ENCODE measurements at places on chromosomes 4 and X. TPM values are rescaled to one million over a fixed set of nuclear protein-coding genes. Genes with fewer than 3 reads are reported as not detected.

GRCh38 chr4:142566777-142567176, 279.3 kb downstream of the INPP4B start:
- no peak for DNase-seq

GRCh38 chr4:100188829-100189228, 1.4 kb downstream of the DDIT4L start:
- DNase-seq, result no peak

GPRASP2 gene
- total RNA-seq, result 20.8 TPM

- no peak for DNase-seq
These were observed 117.6 kb upstream of the RASGEF1B start for GRCh38 chr4:81589262-81589661.

PDGFC gene
- 5.1 TPM for total RNA-seq

ZCCHC18 gene
- 6.0 TPM for total RNA-seq

GRCh38 chrX:110159235-110159634, 156.3 kb downstream of the TMEM164 start:
- no peak for DNase-seq

GRCh38 chr4:837772-838171, 11.8 kb upstream of the CPLX1 start:
- DNase-seq, result no peak

DNA sequence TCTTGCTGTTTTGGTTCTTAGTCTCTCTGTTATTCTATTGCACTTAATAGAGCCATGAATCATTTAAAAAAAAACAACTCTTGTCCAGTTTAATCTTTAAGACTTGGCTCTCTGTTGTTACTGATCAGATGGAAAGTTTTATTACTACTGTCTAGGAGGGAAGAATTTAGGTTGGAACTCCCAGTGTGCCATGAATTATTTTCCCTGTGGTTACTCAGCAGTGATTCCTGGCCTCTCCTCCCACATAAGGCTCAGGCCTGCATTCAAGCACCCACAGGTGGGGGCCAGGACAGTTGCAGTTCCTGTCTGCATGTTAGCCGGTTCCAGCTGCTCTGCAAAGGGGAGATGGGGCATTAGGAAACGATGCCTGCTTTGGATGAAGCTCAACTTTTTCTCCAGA, 29.8 kb upstream of the ESX1 start:
- DNase-seq, result no peak

TCEAL2 gene
- 7.5 TPM for total RNA-seq

- no peak for DNase-seq
These were observed 285.4 kb downstream of the UNC5C start for GRCh38 chr4:95263391-95263790.

FGF16 gene
- 0.74 TPM for total RNA-seq

DNA sequence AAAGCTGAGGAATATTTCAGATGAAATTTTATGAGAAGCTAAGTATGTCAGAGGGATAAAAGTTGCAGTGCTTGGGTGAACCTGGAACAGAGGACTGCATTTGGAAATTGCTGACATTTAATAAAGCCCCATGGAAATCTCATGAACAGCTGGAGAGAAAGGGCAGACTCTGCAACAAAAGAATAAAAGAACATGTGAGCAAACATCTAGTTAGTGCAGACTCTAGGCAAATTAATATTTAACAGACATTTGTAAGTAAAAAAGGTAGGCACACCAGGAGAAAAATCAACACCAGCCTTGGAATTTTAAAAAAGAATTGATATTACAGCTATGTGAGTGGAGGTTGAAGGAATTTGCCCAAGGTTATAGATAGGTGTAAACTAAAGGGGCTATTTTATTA, 114.6 kb upstream of the PUDP start:
- no peak for DNase-seq

DCK gene
- total RNA-seq, result 26.5 TPM

DNA sequence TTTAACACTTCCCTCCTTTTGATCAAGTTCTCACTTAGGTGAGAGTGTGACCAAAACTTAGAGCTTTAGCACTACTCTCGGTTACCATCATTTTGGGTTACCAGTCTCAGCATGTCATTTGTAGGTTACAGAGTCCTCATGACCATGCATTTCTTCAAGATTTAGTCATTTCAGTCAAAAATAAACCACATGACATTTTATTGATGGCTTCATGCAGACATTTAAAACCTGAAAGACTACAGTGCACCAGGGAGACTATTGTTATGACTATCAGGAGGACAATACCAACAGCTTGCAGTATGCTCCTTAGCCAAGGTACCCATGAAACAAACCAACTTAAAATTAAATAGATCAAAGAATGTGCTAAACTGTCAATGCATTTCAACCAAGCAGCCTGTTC, 498.1 kb upstream of the FSTL5 start:
- DNase-seq, result no peak

DNA sequence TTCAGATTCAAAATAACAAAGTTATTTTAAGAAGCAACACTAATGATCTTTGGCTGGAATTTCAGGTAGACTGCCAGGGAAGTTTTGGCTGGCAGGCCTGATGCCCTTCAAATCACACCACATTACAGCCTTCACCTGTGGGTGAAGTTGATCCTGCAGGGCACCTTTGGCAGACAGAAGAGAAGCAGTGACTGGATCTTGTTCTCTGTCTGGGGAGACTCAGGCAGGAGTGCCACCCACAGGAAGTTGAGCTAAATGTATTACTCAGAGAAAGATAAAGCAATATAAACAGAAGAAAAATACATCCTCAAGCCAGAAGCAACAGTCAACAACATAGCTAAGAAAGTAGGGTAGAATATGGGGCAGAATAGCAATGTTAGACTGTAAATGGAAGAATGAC, 12.8 kb upstream of the CFAP299 start:
- no peak for DNase-seq

- no peak for DNase-seq
These were observed 43.8 kb downstream of the WWC2 start for GRCh38 chr4:183142571-183143550.

GRCh38 chr4:100695039-100695654, 177.3 kb upstream of the EMCN start:
- DNase-seq, result no peak

SOX3 gene
- total RNA-seq, result 3.9 TPM

CT83 gene
- not detected for total RNA-seq

XAGE2 gene
- not detected for total RNA-seq
